Thyroid gland (tissue), 4 donors: ENCODE measurements at places on chromosomes 7 and 10. TPM values are rescaled to one million over a fixed set of nuclear protein-coding genes. Genes with fewer than 3 reads are reported as not detected.

Gene EFCAB10
- not detected for total RNA-seq

Gene PLPP4
- 2.7 TPM for total RNA-seq

Gene MUC3A
- total RNA-seq: 0.22 TPM

Gene CCDC172
- not detected for total RNA-seq

Gene GATA3
- 1.7 TPM for total RNA-seq

Gene DYNC1I1
- total RNA-seq: 6.6 TPM

Gene NYAP1
- total RNA-seq: 0.40 TPM

Gene PLEKHS1
- not detected for total RNA-seq

Gene CALCR
- total RNA-seq: not detected
